ENCODE measurements at places on chromosomes 1 and 21.

GRCh38 chr1:185442050-185442449, 125.0 kb upstream of the IVNS1ABP start:
- DNase-seq: no peak

DNA sequence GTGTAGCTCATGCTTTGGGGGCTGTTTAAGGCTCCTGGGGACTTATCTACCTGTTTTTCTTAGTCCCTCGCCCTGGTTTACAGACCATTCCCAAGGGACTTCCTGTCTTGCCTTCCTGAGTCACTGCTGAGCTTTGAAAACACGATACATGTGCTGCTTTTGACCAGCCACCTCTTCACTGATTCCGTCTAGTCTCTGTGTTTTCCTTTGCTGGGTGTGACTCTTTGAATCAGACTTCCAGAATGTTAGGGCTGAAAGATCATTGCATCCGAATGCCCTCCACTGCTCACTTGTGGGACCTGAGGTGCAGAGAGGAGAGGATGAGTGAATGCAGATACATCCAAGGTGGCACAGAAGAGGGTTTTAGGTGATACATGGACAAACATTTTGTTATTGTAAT, 35.4 kb upstream of the CITED4 start:
- DNase-seq: no peak

DNA sequence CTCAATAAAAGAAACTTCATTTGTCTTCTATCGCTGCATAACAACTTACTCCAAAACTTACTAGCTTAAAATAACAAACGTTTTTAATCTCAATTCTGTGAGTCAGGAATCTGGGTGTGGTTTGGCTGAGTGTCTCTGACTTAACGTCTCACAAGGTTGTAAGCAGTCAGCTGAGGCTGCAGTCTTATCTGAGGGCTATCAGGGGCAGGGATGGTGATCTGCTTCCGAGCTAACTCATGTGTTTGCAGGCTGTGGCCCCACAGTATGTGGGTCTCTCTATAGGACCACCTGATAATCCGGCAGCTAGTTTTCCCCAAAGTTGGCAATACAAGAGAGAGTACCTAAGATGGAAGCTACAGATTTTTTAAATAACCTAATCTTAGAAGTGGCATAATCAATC, 234.2 kb upstream of the FGGY start:
- DNase-seq: peak; percentile 58

GRCh38 chr1:6490181-6491080, 1.0 kb downstream of the PLEKHG5 start:
- DNase-seq: peak; percentile 41

- DNase-seq: no peak
Measured at GRCh38 chr1:19445417-19446342, 39.7 kb downstream of the CAPZB start.

DNA sequence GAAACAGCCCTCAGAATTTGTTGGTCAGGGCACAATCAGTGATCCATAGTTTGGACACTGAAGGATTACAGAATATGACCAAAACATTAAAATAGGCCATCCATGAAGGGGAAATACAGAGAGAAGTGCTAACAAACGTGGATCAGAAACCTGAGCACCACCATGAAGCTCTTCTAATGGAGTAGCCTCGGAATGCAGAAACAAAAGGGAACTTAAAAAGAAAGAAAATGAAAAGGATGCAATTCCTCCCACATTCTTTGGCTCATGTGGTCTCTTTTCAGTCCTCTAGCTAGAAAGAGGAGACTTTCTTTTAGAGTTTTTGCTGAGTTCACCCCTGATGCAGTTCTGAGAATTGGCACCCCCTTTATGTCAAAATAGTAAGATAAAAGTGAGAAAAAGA, 989.8 kb upstream of the B3GALT2 start:
- DNase-seq: no peak

DNA sequence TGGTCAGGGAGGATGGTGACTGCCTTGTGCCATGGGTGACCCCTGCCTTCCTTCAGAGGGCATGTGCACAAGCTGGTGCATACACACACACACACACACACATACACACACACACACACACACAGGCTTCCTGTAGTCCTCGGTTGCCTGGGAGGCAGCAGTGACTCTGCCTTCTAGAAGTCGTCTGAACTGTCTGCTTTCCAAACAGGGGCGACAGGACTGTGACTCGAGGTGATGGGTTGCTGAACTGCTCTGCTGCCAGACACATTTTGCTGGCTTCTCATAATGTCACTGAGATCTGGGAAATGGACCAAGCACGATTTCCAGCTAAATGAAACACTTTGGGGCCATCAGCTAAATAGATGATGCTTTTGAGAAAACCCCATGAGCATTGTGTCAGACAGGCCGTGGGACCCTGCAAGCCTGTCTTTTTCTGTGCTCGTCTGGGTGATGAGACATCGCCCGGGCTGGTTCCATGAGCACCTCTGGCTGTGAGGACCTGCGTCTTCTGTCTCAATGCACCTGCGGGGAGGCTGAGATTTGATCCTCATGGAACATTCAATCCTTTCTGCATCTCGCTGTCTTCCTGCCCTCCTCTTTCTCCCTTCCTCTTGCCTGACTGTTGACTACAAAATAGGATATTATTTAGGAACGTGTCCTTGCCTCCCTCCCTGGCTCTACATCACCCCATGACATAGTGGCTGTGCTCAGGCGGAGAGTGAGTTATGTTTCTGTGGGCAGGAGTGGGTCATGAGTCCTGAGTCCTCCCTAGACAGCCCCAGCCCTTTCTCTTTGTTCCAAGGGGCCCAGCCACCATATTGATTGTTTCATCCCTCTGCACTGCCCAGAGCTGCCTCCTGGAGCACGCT, 436.8 kb downstream of the CAMTA1 start:
- no peak for DNase-seq

DNA sequence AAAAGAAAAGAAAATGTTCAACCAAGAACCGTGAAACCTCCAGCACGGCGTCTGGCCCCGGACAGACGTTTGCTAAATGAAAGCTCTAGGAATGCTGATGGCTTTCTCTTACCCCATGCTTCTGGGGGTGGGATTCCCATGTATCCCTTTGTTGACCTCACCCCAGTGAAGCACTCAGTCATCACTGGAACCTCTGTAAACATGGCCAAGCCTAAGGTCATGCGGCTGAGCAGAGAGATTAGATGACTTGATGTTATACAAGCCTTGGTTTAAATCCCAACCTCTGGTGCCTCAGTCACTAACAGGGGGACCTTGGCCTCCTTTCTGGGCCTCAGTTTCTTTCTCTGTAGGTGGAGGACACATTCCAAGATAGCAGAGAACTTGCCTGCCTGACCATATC, 2.8 kb upstream of the MYOM3 start:
- no peak for DNase-seq

DNA sequence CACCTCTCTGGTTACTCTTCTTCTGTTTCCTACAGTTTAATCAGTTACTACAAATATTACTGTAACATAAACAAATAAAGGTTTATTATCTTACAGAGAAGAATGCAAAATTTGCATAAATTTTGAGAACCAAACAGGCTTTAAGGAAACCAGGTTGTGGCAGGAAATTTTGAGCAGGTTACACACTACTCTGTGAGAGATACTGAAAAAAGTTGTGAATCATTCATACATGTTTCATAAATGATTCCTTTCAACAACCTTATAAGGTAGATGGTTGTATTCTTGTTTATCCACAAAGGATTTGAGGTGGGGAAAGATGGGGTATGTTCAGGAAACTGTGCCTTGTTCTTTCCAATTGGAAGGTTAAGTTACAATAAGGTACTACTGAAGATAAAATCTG, 58.6 kb downstream of the MAST2 start:
- no peak for DNase-seq

DNA sequence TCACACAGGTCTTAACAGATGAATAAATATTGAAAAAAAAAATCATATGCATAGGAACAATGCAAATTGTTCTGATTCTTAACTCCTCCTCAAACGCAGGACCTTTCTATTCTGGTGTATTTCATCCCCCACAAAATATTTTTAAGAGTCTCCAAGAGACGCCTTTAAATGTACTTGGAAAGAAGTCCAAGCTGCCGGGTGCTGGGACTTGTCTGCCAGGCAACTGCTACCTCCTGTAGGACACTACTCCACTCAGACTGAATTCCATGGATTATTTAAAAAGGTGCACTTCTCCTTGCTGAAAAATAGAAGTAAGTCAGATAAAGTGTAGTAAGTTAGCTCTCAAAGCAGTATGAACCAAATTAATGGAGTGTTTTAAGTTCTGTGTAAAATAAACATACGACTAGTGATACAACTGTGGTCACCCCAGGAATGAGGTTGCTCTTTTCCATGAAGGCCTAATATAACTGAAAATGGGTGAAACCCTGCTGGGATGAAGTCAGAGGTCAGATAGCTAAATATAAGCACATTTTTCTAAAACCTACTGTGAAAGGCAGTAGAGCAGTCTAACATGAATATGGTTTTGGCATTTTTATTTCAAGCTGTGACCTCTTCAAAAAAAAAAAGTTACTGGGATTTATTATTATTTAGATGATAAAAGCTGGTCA, 189.2 kb upstream of the PBX1 start:
- DNase-seq: no peak

DNA sequence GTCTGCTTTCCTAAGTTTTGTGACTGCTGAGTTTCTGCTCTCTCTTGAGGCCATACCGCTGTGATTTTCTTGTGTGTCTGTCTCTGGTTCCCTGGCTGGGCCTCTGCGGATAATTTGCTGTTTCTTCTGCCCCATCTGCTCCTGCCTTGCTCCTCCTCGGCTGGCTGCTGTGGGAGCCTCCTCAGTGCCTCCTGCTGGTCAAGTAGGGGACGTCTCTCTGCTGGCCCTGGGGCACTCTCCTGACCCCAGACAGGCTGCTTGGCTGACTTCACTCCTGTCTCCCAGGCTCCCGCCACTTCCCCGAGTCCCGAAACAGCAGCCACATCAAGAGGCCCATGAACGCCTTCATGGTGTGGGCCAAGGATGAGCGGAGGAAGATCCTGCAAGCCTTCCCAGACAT, 28.5 kb downstream of the ETNK2 start:
- peak; percentile 13 for DNase-seq

DNA sequence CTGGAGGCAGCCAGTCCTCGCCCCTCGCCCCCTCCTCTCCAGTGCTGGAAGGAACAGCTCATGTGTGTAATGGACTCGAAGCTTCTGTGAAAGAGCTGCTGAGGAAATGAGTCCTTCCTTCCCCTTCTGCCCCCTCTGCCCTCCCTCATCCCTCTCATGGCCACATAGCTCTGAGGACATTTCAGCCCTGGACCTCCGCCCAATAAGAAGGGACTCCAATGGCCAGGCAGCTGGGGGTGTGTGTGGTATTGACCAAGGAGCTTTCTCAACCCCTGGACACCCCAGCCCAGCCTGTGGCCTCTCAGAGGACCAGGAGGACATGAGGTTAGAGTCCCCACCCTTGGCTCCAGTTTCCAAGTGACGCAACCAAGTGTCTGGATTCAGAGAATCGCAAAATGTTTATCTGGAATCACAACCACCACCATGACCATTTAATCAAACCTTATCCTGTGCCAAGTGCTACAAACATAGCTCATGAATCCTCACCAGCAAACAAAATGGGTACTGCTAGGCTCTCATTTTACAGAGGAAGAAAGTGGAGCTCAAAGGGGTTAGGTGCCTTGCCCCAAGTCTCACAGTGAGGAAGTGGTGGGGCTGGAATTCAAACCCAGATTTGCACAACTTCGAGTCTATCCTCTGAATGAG, 47.8 kb upstream of the ECE1 start:
- DNase-seq: peak; percentile 78

DNA sequence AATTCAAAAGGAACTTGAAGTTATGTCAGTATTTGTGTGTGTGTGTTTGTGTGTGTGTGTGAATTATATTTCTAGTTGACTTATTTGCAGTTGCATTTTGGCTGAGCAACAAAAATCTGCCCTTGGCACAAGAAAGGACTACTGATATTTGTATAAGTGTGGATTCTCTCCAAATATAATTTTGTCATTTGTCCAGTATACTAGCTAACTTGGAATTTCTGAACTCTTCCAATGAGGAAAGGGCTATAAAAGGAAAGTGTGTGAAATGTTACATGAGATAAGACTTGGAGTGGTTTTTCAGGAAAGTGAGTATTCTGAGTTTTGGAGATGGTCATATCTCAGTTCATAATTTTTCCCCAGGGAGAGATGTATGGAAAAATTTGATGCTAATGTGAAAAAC, 1384.1 kb upstream of the B3GALT2 start:
- DNase-seq: no peak

GRCh38 chr1:202619505-202619904, 90.7 kb downstream of the SYT2 start:
- no peak for DNase-seq

DNA sequence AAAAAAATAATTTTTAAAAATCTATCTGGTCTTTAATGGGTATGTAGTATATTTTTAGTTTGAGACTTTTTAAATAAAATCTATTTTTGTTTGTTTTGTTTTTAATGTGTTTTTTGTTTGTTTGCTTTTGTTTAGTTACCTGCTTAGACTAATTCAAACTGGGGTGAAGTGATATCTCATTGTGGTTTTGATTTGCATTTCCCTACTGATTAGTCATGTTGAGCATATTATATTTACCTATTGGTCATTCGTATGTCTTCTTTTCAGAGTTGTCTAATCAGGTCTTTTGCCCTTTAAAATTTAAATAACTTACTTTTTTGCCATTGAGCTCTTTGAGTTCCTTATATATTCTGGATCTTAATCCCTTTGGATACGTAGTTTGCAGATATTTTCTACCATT, 20.3 kb downstream of the CD1B start:
- no peak for DNase-seq

GRCh38 chr21:35833991-35834390, 226.3 kb downstream of the SETD4 start:
- DNase-seq: no peak

GRCh38 chr1:186880982-186881381, 52.2 kb downstream of the PLA2G4A start:
- DNase-seq: no peak

DNA sequence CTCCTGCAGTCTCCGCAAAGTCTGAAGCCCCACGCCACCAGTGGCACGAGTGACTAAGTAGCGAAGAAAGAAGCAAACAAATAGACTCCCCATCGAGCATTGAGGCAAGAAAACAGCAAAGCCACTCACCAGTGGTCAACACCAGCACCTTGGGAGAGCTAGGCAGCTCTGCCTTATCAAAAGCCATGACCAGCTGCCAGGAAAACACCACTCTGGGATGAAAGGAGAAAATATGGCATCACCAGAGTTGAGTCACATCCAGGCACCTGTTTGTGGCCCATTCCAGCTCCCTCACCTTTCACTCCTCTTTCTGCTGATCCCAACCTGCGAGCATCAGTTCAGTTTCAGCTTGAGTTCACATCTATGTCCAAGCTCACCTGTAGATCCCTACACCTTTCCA, 17.2 kb downstream of the PDZK1 start:
- DNase-seq: no peak

GRCh38 chr1:17575797-17576518, 36.5 kb downstream of the ARHGEF10L start:
- no peak for DNase-seq

GRCh38 chr1:77230051-77230450, 10.8 kb upstream of the PIGK start:
- no peak for DNase-seq

DNA sequence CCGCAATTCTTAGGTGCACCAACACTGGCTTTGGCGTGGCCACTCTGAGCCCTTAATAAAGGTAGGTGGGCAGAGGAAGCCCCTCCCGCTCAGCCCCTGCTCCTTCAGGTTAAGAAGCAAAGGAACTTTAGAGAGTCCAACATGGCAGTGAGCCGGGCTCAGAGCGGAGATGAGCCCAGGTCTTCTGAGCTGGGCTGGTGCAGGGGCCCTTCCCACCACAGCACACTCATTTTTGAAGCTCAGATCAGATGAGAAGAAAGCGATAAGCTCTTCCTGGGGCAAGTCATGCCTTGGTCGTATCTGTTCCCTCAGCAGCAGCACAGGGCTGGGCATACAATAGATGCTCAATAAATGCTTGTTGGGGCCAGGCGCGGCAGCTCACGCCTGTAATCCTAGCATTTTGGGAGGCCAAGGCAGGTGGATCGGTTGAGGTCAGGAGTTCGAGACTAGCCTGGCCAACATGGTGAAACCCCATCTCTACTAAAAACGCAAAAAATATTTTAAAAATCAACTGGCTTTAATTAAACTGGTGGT, 51.1 kb upstream of the TARDBP start:
- no peak for DNase-seq

All from hematopoietic multipotent progenitor cell treated with erythropoietin and hydrocortisone succinate and interleukin-3 and kit ligand, for 8 days (in vitro differentiated cells).